ENCODE measurements at places on chromosomes 11 and 22.

GRCh38 chr11:116471608-116472256 is 301.1 kb downstream of the BUD13 start:
- no peak for DNase-seq

DNA sequence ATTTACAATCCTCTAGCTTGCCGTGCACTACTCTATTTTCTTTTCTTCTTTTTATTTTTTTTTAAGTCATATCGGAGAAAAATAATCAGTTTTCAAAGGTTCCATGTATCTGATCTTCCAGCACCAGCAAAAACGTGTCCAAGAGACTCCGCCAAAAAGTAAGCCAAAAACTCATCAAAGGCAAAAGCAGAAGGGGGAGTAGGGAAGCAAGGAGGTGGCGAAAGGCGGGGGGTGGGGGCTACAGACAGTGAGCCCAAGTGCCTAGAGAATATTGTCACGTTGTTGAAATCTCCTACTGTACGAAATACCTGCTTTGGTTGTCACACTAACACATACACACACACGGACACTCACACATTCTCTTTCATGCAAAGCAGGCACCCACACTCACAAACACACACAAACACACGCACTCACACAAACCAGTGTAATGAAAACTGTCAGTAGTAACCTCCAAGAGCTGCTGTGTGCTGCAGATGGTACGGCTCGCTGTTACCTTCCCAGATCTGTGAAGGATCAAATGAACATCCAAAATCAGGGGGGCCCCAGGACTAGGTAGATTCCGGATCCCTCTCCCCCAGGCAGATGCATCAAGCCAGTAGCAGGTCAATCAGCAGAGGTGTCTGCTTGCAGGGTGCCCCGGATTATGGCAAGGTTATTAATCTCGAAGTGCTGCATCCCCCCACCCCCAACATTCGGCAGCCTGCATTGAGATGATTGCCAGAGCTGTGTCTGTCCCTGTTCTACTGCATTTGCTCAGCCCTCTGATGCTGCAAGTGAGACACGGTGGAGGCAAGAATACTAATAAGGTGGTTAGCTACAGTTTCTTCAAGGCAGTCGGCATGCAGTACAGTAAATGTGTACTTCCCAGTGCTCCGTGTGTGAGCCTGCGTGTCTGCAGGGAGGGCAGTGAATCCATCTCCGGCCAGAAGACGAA is at the start of gene LRRC4C:
Gene LRRC4C (minus strand): TSS at position 188 of the 937 bp plus-strand sequence.
- DNase-seq = no peak

GRCh38 chr11:69934861-69935494 is 115.8 kb upstream of the FGF3 start:
- no peak for DNase-seq

DNA sequence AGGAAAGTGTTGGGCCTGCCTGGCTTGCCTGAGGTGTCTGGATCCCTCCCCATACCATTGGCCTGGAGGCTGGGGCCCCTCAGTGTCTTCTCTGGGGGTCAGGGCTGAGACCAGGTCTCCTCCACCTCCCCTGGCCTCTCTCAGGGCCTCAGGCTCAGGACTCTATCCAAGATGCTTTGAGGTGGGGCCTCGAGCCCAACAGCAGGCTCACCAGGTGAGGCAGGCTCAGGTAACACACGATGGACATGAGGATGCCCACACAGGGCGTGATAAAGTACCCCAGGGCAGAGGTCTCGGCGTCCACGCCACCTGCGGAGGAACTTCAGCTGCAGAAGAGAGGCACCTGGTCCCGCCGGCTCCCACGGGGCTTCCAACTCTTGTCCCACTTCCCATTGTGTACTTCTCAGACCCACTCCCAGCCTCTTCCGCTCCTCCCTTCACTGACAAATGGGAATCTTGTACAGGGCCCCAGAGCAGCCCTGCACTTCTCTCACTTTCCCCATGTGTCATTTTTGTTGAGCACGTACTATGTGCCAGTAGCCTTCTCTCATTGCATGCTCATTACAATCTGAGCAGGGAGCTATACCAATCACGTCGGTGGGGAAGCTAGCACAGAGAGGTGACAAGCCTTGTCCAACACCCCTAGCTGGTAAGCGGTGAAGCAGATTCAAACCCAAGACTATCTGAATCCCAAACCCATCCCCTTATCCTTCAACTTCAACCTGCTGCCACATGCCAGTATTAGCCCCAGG is 3.8 kb downstream of the SLC29A2 start:
- DNase-seq = no peak

DNA sequence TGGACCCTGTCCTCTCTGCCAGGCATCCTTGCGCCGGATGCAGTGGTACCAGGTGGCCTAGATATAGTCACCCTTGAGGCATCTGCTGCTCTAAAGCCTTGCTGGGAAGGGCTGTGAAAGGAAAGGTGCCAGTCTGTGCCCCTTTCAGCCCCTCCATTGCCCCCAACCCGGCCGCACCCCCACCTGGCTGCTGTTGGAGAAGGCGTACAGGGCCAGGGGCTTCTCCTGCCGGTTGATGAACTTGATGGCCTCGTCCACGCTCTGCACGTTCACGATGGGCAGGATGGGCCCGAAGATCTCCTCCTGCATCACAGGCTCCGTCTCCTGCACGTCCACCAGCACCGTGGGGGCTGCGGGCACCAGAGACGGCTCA is 10.2 kb downstream of the ALDH3B2 start:
- DNase-seq = no peak

DNA sequence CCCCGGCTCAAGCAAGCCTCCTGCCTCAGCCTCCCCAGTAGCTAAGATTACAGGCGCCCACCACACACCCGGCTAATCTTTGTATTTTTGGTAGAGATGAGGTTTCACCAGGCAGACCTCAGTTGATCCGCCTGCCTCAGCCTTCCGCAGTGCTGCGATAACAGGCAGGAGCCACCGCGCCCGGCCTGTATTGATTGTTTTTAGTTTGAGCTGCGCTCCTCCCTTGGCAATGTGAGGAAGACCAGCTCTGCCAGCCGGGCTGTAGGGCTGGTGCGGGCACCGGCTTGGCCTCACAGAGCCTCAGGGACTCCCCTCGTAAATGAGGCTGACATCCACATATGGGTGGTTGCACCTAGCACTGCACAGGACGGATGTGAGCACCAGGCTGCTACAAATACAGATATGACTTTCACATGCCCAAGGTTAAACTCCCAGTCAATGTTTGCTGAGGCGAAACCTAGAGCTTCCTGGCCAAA is 7.5 kb upstream of the SLC2A11 start:
- no peak for DNase-seq

DNA sequence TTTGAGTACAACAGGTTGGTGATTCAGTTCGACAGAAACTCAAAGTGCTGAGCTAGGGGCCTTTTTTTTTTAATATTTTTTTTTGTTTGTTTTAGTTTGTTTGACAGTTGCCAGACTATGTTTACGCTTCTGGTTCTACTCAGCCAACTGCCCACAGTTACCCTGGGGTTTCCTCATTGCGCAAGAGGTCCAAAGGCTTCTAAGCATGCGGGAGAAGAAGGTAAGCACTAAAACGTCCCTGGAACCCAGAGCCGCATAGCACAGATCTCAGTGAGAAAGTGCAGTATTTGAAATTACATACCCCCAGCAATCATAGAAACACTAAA is 649 bp downstream of the PRRG4 start:
- no peak for DNase-seq

DNA sequence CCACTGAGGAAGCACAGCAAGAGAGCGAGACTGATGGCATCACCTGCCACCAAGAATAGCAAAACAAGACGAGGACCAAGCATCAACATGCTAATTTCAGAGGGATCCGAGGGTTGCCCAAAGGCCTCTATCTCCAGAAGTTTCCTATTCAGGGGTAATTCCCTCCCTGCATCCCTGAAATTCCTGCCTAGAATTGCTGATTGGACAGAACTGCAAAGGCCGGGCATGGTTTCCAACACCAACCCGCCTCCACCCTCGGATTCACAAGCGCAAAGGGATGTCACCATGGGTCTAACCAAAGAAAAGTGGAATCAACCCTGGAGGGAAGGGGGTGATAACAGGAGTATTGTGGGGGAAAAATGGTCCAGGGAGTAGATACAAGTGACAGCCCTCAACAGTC is 28.3 kb upstream of the ETS1 start:
- DNase-seq = no peak

DNA sequence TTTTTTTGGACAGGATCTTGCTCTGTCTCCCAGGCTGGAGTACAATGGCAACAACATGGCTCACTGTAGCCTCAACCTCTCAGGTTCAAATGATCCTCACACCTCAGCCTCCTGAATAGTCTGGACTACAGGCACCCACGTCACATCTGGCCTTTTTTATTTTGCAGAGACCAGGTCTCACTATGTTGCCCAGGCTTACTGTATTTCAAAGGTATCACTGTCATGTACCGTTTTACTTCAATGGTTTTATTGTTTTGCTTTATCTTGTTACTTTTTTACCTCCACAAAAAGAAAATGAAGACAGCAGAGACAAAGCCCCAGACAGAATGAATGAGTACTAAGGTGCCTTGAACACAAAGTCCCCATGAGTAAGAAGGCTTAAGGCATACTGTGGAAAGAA is 5.1 kb downstream of the TCF20 start:
- DNase-seq = no peak

DNA sequence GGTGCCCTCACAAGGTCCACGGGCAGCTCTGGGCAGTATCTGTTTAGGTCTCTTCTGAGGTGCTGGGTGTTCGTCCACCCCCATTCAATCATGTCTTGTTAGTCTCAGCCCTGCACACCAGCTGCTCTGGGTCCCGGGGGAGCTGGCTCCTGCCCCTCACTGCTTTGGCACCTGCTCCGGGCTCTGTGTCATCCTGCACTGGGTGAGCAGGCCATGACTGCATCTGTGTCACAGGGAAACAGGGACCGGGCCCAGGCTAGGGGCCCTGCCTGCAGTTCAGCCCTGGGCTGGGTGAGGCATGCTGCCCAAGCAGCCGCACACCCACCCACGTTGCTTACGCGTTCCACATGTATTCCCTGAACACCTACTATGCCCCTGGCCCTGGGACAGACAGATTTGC is 43.9 kb downstream of the ELFN2 start:
- DNase-seq = no peak

DNA sequence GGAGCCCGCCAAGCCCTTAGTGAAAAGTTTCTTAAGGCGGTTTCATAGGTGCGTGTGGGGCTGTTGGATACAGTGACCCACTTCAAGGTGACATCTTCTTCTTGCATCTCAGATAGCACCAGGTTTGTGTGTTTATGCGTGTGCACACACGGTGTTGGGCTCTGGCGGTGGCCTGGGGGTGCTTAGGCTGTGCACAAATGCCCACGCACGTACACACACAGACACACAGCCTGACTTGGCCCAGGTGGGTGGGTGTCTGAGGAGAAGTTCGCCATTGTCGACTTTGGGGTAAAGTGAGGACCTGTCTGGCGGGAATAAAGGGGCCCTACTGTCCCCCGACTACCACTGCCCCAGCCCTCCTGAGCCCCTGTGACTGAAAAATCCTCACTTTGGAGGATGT is 103.8 kb downstream of the KCNQ1 start:
- DNase-seq = no peak

DNA sequence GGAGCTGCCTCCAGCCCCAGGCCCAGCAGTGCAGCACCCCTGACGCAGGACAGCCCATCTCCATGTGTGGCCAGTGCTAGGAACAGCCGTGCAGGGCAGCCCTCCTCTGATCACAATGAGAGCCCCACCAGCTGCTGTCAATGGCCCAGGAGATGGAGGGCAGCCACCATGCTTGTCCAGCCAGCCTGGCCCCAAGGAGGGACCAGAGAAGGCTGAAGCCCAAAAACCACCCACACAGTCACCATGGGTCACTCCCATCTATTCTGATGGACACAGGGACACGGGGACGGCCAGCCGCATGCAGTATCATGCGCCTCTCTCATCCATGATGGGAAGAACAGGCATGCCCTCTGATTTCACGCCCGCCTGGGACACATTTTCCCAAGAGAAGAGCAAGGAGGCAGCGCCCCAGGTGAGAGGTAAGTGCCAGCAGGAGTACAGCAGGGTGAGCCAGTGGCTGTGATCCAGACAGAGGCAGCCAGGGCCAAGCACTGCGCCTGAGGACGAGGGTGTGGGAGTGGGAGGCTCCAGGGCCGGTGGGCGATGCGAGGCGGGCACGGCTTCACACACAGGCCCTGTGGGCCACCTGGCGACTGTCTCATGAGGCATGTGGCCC is 33.6 kb upstream of the GNB1L start:
- DNase-seq = no peak

GRCh38 chr11:34245041-34245440 is 112.8 kb downstream of the ABTB2 start:
- no peak for DNase-seq

GRCh38 chr22:20569059-20570058 is 61.9 kb downstream of the MED15 start:
- no peak for DNase-seq

DNA sequence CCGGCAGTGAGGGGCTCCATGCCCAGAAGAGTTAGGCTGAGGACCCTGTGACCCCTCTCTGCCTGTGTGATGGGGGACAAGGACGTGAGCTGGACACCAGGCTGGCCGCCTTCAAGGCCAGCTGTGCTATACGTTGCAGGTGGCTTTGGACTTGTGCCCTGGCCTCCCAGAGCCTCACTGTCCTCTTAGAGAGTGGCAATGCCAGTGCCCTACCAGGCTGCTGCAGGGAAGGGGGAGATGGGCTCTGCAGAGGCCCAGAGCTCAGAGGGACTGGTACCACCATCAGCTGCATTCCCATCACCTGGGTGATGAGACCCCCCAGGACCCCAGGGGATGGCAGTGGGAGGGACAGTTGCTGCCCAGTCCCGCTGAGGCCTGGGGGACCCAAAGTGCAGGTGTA is 90.4 kb upstream of the SHISAL1 start:
- no peak for DNase-seq

- DNase-seq = no peak
Measured at GRCh38 chr11:74438681-74439080, 28.7 kb downstream of the KCNE3 start.

DNA sequence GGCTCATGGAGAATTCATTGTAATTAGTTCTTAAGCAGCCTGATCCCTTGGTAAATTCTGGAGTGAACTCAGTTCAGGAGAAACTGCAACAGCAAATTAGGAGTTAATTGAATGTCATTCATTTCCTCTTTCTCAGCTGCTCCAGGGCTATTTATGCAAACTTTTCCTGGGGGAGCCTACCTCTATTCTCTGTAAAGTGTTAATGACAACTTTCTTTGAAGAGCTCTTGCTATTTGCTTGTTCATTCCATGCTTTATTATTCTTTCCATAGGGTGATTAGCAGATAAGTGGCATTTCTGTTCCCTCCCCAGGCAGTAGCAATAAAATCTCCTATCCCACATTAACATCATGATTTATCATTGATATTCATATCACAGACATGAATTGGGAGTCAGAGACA is 267.6 kb upstream of the DDI1 start:
- no peak for DNase-seq

- DNase-seq = no peak
Measured at GRCh38 chr11:2434506-2435255, 9.6 kb downstream of the TRPM5 start.

- no peak for DNase-seq
Measured at GRCh38 chr11:57896361-57897145, 127.1 kb upstream of the OR9Q1 start.

GRCh38 chr11:66716996-66717395 is 12.0 kb downstream of the SPTBN2 start:
- DNase-seq = no peak

DNA sequence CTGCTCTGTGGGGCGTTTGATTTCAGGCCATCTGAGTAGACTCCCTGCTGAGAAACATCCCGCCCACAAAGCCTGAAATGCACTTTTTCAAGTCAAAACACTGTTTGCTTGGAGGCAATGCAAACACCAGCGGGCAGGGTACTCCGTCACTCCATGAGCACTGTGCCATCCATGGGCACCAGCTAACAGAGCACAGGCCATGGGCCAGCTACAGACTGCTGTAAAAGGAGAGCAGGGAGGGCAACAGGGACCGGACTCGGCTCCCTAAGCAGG is 16.6 kb upstream of the EFCAB6 start:
- DNase-seq = no peak

- no peak for DNase-seq
Measured at GRCh38 chr11:92347454-92347853, 122.8 kb downstream of the FAT3 start.

All from globus pallidus (tissue), 1 donor.